ENCODE measurements at places on chromosomes 3 and 15. TPM values are rescaled to one million over a fixed set of nuclear protein-coding genes. Genes with fewer than 3 reads are reported as not detected.

GRCh38 chr15:74007820-74008371 is 13.4 kb downstream of the PML start:
- no peaks in the 10 kb centered on the region for H3K27me3 ChIP-seq
- peak overlapping the region; percentile 38 for H3K4me3 ChIP-seq
- peak; percentile 67 for DNase-seq
- H3K4me1 ChIP-seq, result peaks cover 53% of the 10 kb centered on the region

DNA sequence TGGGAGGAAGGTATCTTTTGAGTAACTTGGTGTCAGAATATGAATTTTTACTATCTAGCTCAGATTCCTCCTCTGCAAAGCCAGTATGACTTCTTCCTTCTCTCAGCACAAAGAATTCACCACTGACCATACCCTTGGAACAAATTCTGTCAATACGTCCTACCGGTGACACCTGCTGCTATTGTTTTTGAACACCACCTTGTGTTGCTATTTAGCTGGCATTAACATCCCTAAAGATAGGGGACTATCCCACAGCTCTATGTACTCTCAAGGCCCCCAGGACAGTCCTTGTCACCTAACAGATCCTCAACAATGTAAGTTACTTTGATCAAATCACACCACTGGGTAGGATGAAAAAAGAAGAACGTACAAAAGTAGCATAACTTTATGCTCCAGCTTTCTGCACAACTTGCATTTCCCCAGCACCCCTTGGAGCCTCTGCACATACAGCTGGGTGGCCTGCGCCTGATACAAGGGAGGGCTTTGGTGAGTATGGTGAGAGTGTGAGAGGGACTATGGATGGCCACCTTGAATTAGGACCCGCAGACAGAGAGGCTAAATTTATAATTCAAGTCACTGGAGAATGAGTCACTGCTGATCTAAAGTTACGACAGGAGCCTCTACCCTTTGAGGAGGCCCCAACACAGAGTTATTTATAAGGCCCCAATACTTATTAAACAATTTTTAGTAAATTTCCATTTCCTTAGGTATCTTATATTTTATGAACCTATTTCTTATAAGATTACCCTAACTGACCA is 2.3 kb upstream of the COLQ start:
- H3K36me3 ChIP-seq, result no peaks in the 10 kb centered on the region
- H3K27me3 ChIP-seq, result peaks cover 5% of the 10 kb centered on the region
- H3K4me1 ChIP-seq, result peaks cover 20% of the 10 kb centered on the region
- H3K27ac ChIP-seq, result no peak overlapping the region

DNA sequence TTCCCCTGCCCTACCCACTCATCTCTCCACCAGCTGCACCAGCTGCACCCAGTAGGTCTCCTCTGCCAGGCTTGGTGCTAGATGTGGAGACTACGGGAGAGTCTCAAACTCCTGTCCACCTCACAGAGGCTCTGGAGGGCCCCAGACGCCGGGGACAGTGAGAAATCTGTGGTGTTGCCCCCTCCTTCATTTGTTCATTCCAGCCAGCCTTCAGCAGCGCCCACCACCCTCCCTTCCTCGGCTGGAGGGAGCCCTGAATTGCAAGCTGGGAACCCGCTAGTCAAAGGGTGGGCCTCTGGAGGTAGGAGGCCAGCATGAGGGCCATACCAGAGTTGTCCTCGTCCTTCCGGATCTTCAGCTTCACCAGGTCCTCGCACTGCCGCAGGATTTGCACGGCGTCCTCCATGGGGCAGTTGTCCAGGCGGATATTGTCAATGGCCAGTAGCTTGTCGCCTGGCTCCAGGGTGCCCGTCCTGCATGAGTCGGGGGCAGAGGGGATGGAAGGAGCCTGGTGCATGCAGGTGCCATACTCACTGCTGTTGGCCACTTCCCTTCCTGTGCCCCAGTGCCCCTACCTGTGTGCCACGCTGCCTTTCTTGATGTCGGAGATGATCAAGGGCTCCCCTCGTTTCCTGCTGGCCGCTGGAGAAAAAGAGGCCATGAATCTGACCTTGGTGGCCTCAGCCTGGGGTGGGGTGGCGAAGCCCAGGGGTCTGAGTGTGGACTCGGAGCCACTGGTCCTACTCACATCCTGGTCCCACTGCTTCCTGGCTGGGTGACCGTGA is 29.1 kb downstream of the GRIP2 start:
- H3K4me3 ChIP-seq, result no peak overlapping the region
- no peak overlapping the region for H3K27ac ChIP-seq
- H3K4me1 ChIP-seq, result no peaks in the 10 kb centered on the region
- H3K36me3 ChIP-seq, result no peaks in the 10 kb centered on the region
- no peak for DNase-seq

DNA sequence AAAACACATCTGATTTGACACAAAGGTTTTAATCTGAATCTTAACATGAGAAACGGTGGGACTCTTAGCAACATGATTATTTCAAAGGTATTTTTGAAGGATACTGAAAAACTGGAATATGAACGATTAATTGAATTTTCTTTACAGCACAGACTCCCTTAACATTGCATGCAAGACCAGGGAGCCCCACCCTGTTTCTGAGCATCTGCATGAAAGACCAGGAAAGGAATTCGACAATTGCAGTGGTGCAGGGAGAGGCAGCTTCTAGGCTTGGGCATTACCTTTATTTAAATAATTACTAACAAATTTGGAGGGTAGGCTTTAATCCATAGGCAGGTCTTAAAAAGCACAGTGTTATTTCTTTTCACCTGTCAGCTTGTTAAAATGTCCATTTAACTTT is 240.6 kb upstream of the TOPAZ1 start:
- no peak overlapping the region for H3K27ac ChIP-seq
- peaks cover 3% of the 10 kb centered on the region for H3K36me3 ChIP-seq
- DNase-seq, result no peak
- peaks cover 65% of the 10 kb centered on the region for H3K27me3 ChIP-seq
- no peak overlapping the region for H3K4me3 ChIP-seq
- peaks cover 29% of the 10 kb centered on the region for H3K4me1 ChIP-seq

DNA sequence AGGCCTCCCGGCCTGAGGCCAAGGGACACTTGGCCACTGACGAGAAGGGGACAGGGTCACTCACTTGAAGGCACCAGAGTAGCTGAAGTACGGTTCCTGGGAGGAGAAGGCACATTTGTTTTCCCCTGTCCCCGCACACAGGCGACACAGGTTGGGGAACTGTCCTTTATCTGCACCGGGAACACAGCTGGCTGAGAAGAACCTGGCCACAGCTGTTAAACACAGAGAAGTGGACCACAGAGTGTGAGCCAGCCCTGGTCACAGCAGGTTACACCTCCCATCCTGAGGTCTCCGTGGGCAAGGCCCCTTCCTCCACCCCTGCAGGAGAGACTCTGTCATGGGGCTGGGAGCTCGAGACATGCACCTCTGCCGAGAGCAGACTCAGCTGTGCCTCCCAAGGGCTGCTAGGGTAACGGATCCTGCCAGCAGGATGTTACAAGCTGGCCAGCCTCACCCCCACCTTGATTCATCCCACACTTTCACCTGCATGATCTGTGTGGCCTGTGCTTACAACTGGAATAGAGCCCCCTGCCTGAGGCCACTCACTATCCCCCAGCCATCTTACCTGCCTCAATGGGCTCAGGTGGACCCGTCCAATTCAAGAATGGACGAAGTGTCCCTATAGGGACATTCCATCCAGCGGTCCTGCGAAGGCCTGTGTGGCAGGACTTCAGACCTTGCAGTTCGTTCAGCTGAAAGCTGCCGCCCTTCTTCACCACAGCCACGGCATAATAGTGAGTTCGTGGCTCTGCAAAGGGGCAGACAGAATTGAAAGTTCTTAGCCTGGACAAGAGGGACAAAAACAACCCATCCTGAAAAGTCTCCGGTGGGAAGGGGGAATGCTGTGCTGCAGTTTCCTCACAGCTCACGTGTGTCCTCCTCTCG is 9.2 kb downstream of the LTF start:
- H3K4me3 ChIP-seq, result no peak overlapping the region
- no peak overlapping the region for H3K27ac ChIP-seq
- no peaks in the 10 kb centered on the region for H3K36me3 ChIP-seq
- no peaks in the 10 kb centered on the region for H3K4me1 ChIP-seq

GRCh38 chr3:188780193-188781147 is 391.3 kb upstream of the TPRG1 start:
- no peak overlapping the region for H3K4me3 ChIP-seq
- H3K36me3 ChIP-seq, result peaks cover 4% of the 10 kb centered on the region
- DNase-seq, result no peak
- peaks cover 10% of the 10 kb centered on the region for H3K4me1 ChIP-seq
- H3K27ac ChIP-seq, result no peak overlapping the region

- H3K36me3 ChIP-seq, result no peaks in the 10 kb centered on the region
- H3K4me3 ChIP-seq, result no peak overlapping the region
- DNase-seq, result no peak
- H3K27me3 ChIP-seq, result peaks cover 5% of the 10 kb centered on the region
- H3K27ac ChIP-seq, result no peak overlapping the region
These were observed 119.4 kb upstream of the IQSEC1 start for GRCh38 chr3:13192471-13193213.

GRCh38 chr15:36914960-36915808 is 185.2 kb downstream of the MEIS2 start:
- H3K27ac ChIP-seq, result no peak overlapping the region
- H3K27me3 ChIP-seq, result no peaks in the 10 kb centered on the region
- no peak overlapping the region for H3K4me3 ChIP-seq
- H3K36me3 ChIP-seq, result no peaks in the 10 kb centered on the region

DNA sequence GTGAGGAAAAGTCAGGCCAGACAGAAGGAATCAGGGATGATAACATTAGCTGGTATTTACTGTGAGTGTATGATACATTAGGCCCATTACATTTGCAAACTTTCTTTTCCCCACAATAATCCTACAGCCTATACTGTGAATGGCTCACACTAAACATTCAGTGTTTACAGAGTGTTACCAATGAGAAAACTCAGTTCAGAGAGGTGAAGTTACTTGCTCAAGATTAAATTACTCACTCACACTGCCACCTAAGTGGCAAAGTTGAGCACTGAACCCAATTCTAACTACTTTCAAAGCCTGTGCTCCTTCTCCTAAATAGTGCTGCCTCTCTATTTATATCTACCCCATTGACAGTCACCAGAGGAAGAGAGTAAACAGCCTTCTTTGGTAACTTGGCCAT is 8.5 kb downstream of the XPC start:
- no peak overlapping the region for H3K27ac ChIP-seq
- no peak overlapping the region for H3K4me3 ChIP-seq
- no peak for DNase-seq

Gene RAD54L2
- total RNA-seq, result 24.6 TPM

GRCh38 chr3:18113417-18113816 is 311.7 kb downstream of the SATB1 start:
- H3K27ac ChIP-seq, result no peak overlapping the region
- no peaks in the 10 kb centered on the region for H3K36me3 ChIP-seq
- H3K4me1 ChIP-seq, result peaks cover 4% of the 10 kb centered on the region
- H3K4me3 ChIP-seq, result no peak overlapping the region
- DNase-seq, result no peak

Gene DNAJB11
- total RNA-seq, result 30.0 TPM

- no peak overlapping the region for H3K4me3 ChIP-seq
- H3K4me1 ChIP-seq, result peaks cover 12% of the 10 kb centered on the region
- no peaks in the 10 kb centered on the region for H3K27me3 ChIP-seq
- no peak overlapping the region for H3K27ac ChIP-seq
These were observed 98.3 kb downstream of the CMSS1 start for GRCh38 chr3:99915906-99916432.
